ENCODE measurements at places on chromosomes 11 and 22.
A peak's percentile ranks its signal among the peaks of the same experiment; 100 is the strongest.

GRCh38 chr22:36160499-36160942 is at the start of gene APOL3:
Gene APOL3 (minus strand): TSS chr22:36160755. CDS start chr22:36149055, 11,700 bp downstream.
- peak; percentile 63 for DNase-seq

- DNase-seq = no peak
These were observed 15.2 kb downstream of the RIBC2 start for GRCh38 chr22:45428391-45429385.

- DNase-seq = no peak
These were observed 13.8 kb upstream of the MIAT start for GRCh38 chr22:26643418-26644100.

DNA sequence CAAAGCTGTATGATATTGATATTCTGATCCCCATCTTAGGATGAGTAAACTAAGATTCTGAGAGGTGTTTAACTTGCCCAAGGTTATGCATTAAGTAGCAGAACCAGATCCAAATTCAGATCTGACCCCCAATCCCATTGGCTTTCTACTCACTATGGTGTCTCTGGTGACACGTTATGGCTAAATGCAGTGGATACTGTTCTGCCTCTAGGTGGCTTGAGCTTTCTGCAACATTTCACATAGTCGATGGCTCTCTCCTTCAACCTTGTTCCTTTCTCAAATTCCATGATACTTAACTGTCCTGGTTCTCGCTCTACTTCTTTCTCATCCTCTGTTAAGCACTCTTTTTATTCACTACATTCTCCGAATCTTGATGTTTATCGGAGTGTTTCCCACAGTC is 9.4 kb downstream of the C11orf97 start:
- DNase-seq = no peak

DNA sequence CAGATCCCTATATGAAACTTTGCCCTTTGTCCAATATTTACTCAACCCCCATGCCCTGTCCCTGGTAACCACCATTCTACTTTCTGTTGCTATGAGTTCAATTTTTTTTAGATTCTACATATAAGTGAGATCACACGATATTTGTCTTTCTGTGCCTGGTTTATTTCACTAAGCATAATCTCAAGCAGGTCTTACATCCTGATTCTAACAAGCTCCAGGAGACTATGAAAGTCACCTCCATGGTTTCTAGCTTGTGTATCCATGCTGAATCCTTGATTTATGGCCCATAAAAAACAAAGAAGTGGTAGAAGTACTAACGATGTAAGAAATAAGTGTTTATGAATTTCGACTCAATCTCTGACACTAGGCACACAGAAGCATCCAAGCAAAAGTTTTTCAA is 68.0 kb downstream of the OR5AK2 start:
- peak; percentile 57 for DNase-seq

DNA sequence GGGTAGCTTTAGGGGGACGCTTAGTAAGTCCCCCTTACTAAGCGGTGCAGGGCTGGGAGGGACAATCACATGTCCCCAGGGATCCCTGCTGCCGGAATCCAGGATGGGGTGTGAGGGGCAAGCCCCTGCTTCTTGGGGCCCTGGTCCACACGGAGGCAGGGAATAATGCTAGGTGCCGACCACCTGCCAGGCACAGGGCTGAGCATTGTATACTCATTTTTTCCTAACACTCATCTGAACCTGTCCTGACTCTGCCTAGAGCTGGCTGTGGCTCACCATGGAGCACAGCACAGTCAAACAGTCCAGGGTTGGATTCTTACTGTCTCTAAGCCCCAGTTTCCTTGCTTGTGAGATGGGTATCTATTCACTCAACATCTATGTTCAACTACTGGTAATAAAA is 1.4 kb upstream of the LTBP3 start:
- no peak for DNase-seq

DNA sequence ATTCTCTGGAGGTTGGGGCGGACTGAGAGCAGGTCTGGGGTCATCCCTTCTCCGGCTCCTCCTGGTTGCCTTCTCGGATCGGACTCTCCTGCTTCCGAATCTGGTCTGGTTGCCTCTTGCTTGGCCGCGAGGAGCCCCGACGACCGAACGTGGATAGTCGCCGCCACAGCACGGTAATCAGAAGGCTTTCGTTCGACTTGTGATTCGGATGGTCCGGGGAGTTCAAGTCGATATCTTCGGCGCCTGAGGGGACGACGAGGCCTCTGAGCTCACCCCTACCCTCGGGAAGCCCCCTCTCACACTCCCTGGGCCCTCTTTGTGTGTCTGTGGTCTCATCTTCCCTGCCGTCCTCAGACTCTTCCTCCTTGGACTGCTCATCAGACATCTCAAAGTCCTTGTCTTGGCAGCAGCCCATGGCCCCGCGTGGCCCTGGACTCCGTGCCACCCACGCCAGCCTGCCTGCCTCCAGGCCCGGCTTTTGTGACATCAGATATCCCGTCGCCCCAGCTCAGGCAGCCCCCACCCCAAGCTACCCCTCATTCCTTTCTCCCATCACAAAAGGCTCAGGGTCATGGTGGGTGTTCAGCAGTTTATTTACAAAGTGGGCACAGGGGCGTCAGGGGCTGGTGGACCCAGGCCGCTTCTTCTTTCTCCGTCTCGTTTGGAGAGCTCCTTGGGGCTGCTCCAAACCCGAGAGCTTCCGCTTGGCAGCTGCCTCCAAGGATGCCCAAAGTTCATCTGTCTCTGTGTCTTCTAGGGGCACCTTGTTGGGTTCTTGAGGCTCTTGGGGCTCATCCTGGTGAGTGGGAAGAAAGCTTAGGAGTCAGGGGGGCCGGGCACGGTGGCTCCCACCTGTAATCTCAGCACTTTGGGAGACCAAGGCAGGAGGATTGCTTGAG is at the start of gene TEX54:
TSS of gene TEX54 (minus strand) at position 506 of the 899 bp plus-strand sequence.
- no peak for DNase-seq

GRCh38 chr11:26510164-26510563 is 61.9 kb downstream of the MUC15 start:
- DNase-seq = no peak

DNA sequence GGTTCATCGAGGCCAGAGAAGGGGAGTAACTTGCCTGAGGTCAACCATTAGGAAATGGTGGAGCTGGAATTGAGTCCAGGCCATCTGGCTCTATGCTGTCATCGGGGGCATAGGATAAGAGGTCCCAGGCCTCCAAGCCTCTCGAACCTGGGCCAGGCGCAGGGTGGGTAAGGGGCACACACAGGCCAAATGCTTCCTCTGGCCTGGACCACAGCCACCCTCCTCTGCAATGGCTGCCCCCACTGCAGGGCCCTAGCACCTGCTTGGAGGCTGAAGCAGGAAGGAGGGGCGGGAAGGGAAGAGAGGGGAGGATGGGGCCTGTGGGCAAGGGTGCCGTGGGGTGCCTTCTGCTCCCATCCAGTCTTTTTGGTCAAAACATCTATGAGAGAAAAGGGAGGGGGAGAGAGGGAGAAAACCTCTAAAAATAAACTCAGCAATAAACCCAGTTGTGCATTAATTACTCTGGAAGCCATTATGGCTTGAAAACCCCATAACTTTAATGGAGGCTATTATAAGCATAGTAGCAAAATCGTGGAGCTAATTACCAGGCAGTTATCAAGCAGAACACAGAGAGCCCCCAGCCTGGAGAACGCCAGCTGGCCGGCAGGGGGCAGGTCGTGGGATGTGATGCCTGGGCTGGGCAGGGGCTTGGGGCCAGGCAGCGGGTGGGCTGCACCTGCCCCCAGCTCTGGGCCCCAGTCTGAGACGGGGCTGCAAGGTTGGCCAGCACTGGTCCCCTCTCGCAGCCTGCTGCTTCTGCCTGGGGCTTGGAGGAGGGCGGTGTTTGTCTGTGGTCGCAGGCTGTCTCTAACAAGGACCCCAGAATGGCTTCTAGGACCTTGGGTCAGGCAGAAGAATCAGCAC is 21.1 kb downstream of the B3GAT1 start:
- DNase-seq = no peak
